ENCODE measurements at places on chromosomes 5 and 9.

DNA sequence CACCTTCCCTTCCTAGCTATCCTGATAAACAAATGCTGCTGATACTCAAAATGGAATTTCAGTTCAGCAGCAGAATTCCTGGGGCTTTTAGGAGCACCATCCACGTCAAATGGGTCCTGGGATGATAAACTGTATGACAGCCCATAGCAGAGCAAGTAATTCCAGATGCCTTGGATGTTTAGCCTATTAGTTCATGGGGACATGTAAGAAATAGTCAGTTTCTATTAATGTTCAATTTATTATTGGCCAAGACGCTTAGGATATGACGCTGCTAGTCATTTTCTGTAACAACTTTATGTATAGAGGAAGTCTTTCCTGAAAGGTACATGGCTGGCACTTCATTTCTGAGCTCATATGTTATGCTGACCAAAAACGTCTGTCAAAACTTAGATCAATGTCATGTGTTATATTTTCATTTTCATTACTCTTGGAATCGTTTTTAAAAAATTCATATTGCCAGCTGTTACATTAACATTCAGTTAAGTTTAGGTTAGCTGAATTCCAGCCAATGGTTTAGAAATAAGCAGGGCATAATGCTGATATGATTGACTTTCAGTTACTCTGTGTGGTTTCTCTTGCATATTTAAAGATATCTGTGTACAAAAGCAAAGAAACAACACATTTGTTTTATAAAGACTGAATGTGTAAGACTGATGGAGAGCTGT lies 243.8 kb downstream of the CSNK1G3 start:
- no peak for DNase-seq

DNA sequence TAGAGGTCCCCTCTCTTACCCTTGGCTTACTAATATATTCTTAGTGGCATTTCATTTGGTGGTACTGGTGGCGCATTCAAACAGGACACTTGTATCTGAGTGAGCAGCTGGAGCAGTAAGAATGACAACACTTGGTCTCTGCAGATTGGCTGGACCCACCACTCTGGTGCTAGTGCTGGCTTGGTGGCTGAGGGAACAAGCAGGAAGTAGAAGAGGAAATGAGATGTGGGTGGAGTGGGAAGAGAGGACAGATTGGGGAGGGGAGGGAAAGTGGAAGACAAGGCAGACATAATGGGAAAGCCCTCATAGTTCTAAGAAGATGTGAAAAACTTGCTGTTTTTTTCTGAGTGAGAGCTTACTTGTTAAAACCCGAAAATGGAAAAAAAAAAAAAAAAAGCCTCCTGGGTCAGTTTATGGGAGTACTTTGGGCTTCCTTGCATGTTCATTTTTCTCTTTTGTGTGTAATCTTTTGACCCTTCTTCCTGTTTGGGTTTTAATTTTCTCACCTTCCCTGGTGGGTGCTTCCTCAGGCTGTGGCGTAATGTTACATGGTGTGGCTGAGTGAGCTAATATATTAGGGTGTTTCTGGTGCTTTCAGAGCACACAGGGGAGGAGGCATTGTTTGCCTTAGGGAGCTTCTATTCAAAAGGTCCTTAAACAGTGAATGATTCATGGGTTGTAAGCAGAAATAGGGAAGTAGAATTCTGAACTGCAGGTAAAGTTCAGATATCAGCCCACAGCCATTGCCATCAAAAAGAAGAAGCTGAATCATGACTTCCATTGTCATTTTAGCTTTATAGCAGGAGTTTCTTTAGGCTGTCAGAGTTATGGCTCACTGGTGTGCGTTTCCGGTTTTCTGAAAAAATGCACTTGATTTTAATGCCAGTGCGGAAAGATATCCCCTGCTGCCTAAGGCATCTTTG lies 52.3 kb downstream of the TLE4 start:
- no peak for DNase-seq

- no peak for DNase-seq
These were observed 820.7 kb upstream of the TYRP1 start for GRCh38 chr9:11872471-11872870.

DNA sequence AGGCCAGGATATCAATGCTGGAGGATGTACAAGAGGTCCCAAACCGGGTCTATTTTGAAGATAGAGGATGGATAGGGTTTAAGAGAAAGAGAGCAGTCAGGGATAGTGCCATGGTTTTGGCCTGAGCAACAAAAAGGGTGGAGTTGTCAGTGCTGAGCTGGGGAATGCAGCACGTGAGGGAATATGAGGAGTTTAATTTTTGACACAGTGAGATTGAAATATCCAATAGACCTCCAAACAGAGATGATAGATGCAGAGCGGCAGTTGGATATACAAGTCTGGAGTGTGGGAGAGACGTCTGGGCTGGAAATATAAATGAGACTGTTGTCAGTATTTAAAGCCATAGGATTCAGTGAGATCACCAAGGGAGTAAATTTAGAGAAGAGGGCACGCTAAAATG lies 136.7 kb upstream of the EFNA5 start:
- no peak for DNase-seq

DNA sequence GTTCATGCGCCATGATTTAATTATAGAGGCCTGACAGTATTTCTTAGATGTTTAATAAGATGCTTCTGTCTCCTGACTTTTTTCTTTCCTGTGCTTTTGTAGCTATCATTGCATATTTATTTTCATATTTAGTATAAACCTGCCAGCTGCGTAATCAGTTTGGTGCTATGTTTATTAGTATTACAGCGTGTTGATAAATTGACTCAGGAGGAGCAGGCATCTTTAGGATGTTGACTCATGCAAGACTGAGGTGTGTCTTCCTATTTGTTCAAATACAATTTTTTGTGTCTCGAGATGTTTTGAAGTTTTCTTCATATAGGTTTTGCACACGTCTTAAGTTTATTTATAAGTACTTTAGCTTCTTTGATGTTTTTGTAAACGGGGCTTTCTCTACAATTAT lies 35.9 kb upstream of the EXOC3 start:
- DNase-seq = no peak

GRCh38 chr9:129828051-129828450 lies 4.1 kb upstream of the TOR1A start:
- no peak for DNase-seq

- no peak for DNase-seq
These were observed 44.4 kb downstream of the TNFAIP8 start for GRCh38 chr5:119400245-119400644.

- no peak for DNase-seq
These were observed 47.7 kb upstream of the ATP10B start for GRCh38 chr5:160899735-160900134.

GRCh38 chr5:50968356-50969149 lies 302.1 kb downstream of the PARP8 start:
- no peak for DNase-seq

DNA sequence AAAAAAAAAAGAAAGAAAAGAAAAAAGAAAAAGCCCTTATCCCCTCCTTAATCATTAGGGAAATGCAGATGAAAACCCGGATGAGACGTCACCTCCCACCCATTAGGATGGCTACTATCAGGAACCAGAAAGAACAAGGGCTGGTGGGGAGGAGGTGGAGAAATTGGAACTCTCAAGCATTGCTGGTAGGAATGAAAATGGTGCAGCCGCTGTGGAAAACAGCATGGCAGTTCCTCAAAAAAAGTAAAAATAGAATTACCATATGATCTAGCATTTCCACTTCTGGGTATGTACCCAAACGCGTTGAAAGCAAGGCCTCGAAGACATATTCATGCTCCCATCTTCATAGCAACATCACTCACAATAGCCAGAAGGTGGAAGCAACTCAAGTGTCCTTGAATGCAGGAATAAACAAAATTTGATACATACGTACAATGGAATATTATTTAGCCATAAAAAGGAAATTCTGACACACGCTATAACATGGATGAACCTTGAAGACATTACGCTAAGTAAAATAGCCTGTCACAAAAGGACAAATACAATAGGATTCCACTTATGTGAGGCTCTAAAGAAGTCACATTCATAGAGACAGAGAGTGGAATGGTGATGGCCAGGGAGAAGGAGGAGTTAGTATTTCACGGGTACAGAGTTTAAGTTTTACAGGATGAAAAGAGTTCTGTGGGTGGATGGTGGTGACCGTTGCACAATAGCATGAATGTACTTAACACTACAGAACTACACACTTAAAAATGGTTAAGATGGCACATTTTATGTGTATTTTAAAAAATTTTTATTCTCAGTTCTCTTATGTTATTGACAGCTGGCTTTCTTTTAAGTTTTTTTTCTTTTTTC lies 166.8 kb upstream of the IER5L start:
- no peak for DNase-seq

- DNase-seq = no peak
These were observed 375.5 kb downstream of the PDE4D start for GRCh38 chr5:59517926-59518585.

GRCh38 chr5:115262011-115262320 lies 711 bp downstream of the PGGT1B start:
- no peak for DNase-seq

- DNase-seq = no peak
These were observed 67.1 kb downstream of the CCDC192 start for GRCh38 chr5:127770272-127770671.

Measured in left lobe of liver (tissue), 2 donors.